PC-9 (cell line): ENCODE measurements at places on chromosomes 6 and 20.

GRCh38 chr6:64672651-64673050, 1034.4 kb downstream of the EYS start:
- no peak for DNase-seq

GRCh38 chr20:15482525-15482924, 1090.7 kb downstream of the KIF16B start:
- no peak for DNase-seq

DNA sequence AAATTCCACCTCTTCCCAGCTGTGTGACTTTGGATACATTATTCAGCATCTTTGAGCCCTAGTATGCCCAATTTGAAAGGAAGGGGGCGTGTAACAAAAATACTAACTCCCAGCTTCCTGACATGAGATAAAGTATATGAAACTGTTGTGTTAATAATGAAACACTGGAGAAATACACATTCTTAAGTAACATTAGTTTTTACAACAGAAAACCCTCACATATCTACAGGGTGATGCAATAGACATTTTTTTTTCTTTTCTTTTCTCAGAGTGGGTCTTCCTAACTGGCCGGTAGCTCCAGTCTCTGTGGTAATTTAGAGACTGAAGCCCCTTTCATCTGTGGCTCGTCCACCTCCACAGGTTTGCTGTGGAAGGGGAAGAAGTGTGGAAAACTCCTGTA, 79.5 kb downstream of the CD83 start:
- no peak for DNase-seq

DNA sequence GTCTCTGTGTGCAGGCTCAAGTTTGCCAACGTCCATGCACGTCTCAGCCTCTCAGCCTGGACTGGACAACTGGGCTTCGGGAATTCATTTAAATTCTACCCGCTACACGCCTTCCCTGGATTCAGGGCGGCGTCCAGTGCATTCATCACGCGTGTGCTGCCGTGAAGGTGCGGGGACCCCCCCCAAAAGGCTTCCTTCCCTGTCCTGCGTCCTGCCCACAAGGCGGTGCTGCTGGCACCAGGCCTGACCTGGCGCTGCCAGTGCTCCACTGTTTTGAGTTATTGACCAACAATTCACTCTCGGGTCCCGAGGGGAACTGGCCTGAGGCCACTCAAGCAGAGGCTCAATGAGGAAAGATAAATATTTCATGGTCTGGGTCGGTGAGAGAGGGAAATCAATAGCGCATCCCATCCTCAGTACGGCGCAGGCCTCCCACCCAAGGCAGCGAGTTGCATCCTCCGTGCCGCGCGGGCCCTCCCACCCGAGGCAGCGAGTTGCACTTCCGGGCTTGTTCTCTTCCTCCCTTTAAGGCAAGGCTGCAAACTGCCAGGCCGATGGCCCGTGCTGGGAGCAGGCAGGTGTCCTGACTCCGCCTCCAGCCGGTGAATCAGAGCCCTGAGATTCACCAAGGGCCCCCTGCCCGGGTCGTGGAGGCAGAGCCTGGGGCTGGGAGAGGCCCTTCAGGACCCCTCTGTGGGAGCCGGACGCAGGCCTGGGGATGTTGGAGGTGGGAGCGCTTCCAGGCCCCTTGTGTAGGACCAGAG, 22.8 kb upstream of the BHLHE23 start:
- no peak for DNase-seq

GRCh38 chr6:53944091-53944490, 149.3 kb downstream of the LRRC1 start:
- no peak for DNase-seq

DNA sequence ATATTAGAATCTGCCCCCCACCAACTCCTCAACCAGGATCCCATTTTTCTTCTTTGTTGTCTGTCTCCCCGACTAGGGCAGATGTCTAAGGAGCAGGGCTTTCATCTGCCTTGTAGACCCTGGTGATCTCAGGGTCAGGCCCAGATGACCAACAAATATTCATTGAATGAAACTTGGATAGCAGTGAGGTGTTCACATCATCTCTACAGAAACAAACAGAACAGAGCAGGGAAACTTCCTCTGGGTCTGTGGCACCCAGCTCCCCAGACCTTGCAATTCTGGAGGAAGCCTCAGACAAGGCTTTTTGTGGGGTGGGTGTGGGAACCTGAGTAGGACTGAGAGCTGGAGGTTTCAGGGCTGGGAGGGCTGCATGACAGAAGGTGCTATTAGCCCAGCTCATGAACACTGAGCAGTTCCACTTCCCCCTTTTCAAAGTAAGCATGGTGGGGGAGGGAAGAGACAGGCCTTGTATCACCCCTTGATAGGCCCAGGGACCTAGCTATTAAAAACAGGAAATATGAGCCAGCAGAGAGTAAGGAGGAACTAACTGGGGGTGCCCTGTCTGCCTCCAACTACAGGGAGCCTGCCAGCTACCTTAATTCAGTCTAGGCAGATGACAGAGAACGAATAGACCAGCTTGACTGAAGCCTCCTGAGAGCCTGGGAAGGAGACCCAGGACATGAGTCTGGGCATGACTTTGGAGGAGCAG, 37.3 kb upstream of the TOP1 start:
- DNase-seq = no peak

DNA sequence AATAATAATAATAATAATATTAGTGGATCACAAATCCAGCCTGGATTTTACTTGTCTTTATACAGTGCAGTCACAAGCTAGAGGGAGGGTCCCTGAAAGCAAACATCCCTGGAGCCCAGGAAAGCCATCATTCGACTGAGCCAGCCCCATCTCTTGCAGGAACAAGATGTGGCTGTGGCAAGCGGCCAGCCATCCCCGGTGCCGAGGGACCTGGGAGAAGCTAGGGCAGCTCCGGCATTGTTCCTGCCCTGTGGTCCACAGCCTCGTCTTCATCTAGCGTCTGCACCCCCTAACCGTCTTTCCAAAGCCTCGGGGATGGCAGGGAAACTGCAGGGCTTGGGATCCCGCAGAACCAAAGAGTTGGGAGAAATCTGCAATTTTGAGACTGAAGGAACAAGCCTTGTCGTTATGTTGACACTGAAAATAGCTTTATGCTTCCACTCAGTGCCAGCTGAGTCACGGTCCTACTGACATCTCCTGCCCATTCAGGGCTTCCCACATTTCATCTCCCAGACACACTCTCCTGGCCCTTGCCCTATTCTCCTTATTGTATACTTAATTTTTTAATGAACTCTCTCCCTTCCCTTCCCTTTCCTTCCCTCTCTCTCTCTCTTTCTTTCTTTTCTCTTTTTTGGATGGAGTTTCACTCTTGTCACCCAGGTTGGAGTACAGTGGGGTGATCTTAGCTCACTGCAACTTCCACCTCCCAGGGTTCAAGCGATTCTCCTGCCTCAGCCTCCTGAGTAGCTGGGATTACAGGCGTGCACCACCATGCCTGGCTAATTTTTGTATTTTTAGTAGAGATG, 62.5 kb upstream of the ZNFX1 start:
- DNase-seq = no peak
